ENCODE measurements at places on chromosomes 7 and 10. TPM values are rescaled to one million over a fixed set of nuclear protein-coding genes. Genes with fewer than 3 reads are reported as not detected.

Gene LBX1
- total RNA-seq = under 0.01 TPM

Gene TMEM176B
- total RNA-seq = 2.2 TPM

Gene ZNF783
- 10.6 TPM for total RNA-seq

Gene LIPF
- not detected for total RNA-seq

Gene PIK3CG
- total RNA-seq = not detected

Gene AS3MT
- 1.0 TPM for total RNA-seq

Gene ASB13
- 11.4 TPM for total RNA-seq
